ENCODE measurements at places on chromosomes 7 and 10. TPM values are rescaled to one million over a fixed set of nuclear protein-coding genes. Genes with fewer than 3 reads are reported as not detected.
A peak's percentile ranks its signal among the peaks of the same experiment; 100 is the strongest.

- H3K4me1 ChIP-seq, result peaks cover 6% of the 10 kb centered on the region
- H3K27ac ChIP-seq, result no peak overlapping the region
- H3K36me3 ChIP-seq, result no peaks in the 10 kb centered on the region
- peak; percentile 79 for DNase-seq
- no peaks in the 10 kb centered on the region for H3K27me3 ChIP-seq
These were observed 17.2 kb upstream of the RHBDD2 start for GRCh38 chr7:75861636-75862035.

- H3K36me3 ChIP-seq, result peaks cover 38% of the 10 kb centered on the region
- no peak overlapping the region for H3K4me3 ChIP-seq
- H3K27ac ChIP-seq, result no peak overlapping the region
These were observed 11.0 kb upstream of the AHCYL2 start for GRCh38 chr7:129213828-129214227.

DNA sequence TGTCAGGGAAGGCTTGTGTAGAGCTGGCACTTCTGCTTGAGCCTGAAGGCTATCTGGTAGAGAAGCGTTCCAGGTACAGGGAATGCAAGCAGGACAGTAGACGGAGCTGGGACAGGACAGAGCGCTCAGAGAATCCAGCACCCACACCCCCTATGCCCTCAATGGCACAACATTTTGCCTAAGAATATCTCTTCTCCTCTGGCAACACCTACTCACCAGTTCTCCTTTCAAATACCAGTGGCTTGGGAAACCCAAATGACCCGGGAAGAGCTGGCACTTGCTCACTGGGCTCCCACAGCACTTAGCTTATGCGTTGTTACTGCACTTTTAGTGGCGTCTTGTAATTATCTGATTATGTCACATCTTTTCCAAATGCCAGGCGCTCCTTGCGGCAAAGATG, 118.6 kb downstream of the RNF216 start:
- no peaks in the 10 kb centered on the region for H3K27me3 ChIP-seq
- peaks cover 29% of the 10 kb centered on the region for H3K36me3 ChIP-seq
- no peak overlapping the region for H3K4me3 ChIP-seq
- DNase-seq, result no peak

- no peak for DNase-seq
- peaks cover 11% of the 10 kb centered on the region for H3K36me3 ChIP-seq
- peak overlapping the region; percentile 5 for H3K27ac ChIP-seq
- no peak overlapping the region for H3K4me3 ChIP-seq
- no peaks in the 10 kb centered on the region for H3K27me3 ChIP-seq
These were observed 6.5 kb downstream of the TSPAN15 start for GRCh38 chr10:69457771-69458237.

Gene FAM13C
- total RNA-seq, result 22.8 TPM

All from muscle of leg (tissue), 16 donors.